Stimulated activated CD8-positive, alpha-beta memory T cell treated with anti-CD3 and anti-CD28 coated beads, Interleukin-12 subunit alpha, Interleukin-12 subunit beta, amount 100 ng/mL, for 4 hours (primary cell): ENCODE measurements at places on chromosomes 2 and 18.

GRCh38 chr18:12336171-12336613, 28.2 kb downstream of the TUBB6 start:
- no peak for DNase-seq

GRCh38 chr18:63236406-63236805, 83.2 kb downstream of the BCL2 start:
- no peak for DNase-seq

DNA sequence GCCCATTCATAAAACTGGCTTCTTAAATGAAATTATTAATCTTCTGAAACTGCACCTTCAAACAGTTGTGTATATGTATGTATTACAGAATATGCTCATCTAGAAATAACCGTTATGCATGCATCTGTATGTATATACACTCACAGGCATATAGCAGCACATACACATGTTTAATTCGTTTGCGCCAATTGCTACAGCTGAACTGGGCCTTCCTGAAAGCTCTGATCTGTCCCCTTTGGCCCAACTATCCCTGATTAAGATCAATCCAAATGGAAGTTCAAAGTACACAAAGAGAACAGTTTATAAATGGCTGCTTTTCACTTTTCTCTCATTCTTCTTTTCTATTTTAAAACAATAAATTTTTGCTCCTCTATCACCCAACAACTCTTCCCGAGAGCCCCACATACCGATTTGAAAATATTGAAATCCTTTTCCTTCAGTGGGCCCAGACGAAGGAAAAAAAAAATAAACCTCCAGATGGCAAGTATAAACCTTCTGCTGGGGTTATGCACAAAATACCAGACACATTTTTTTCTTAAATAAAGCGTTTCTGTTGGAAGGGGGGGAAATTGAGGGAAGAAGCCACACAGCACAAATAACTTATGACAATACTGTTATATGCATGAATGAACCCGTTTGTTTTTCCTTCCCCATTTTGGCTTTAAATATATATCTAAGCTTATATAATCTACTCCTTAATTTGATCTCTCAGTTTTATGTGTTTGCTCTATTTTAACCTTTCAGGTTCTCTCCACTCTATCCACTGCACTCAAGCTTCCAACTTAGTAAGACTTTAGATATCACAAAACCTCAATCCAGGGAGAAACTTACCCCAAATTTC, 267.3 kb downstream of the TCF4 start:
- DNase-seq = no peak

- DNase-seq = no peak
These were observed 109.2 kb downstream of the SCN2A start for GRCh38 chr2:165348441-165348840.
